ENCODE measurements at places on chromosomes 5 and 9.

DNA sequence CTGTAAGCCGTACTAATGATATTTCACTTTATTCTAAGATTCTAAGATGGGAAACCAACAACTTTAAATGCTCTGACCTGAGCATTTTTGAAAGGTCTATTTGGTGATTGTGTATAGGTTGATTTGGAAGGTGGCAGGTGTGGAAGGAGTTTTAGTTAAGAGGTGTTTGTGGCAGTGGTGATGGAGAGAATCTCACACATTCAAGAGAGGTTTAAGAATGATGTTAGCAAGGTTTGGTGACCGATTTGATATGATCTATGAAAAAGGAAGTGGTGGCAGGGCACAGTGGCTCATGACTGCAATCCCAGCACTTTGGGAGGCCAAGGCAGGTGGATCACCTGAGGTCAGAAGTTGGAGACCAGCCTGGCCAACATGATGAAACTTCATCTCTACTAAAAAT, 319.2 kb upstream of the CD180 start:
- DNase-seq: no peak

DNA sequence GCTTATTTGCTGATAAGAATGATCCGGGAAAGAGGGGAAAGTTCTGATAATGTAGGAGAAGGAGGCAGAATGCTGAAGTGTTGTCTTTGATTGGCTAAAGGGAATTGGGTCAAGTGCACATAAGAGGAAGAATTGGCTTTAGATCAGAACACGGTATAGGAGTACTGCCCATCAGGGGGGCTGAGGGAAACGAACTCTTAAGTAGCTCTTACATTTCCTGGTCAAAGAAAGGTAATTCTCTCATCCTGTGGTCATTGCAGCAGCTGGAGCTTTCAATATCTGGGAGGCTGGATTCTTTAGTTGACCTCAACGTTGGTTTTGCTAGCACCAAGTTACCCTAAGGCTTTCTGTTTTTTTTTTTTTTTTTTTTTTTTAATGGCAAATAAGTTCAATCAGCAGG, 178.7 kb upstream of the NR3C1 start:
- no peak for DNase-seq

GRCh38 chr9:69089491-69089890, 53.9 kb downstream of the FXN start:
- DNase-seq: no peak

DNA sequence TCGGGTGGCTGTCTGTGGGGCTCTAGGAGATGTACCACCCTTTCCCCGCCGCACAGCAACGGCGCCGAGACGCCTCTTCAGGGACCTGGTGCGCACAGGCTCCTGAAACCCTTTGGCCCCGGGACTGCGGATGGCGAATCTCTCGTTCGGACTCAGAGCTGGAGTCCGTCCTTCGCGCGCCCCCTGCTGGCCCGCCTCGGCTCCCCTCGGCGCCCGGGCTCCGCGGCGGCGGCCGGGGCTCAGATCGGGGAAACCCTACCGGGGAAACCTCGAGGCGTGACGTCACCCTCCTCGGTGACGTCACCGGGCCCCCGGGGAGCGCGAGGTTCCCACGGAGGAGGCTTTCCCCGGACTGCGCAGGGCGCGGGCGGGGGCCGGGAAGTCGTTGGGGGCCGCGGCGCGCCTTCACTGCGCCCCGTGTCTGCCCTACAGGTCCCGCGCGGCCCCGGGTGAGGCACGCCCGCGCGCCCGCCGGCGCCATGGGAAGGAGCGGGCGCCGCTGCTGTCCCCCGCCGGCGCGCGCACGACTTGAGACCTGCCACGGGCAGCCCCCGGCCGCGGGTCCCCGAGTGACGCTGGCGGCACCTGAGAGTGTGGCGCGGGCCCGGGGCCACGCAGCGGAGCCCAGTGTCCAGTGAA, 7.9 kb downstream of the PRR7 start:
- no peak for DNase-seq

GRCh38 chr9:136392538-136393449, 7.2 kb downstream of the SNAPC4 start:
- DNase-seq: no peak

GRCh38 chr9:99421369-99421768, 199.3 kb downstream of the SEC61B start:
- DNase-seq: no peak

- DNase-seq: no peak
Observed at GRCh38 chr5:138655530-138656190, 80.5 kb upstream of the HSPA9 start.

GRCh38 chr5:134432677-134433359, 21.1 kb upstream of the CDKN2AIPNL start:
- no peak for DNase-seq

DNA sequence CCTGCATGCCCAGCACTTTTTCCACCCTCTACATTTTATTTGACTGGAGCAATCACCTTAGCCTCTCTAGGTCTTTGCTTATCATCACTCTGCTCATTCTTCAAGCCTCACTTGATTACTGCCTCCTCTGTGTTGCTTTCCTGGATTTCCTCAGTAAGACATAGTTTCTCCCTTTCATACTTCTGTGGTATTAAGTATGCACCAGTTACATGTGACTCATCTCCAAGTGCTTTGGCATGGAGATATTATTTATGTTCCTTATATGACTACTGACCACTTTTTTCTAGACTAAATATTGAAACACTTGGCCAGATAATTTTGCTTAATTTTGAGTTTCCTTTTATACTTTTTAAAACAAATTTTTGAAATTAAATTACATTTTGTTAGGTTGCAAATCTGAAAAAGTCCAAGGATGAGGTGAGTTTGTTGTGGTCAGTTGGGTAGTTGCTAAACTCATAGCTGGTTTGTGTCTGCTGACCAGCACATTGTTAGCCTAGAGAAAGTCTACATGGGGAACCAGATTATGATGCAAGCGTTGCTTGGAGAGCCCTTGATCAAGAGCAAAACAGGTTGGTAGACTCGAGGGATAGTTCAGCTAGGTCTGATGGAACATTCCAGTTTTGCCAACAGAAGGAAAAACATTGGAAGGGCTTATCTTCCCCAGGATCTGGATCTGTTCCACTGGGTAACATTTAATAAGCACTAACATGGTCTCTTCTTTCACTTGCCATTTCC, 140.2 kb downstream of the TMC1 start:
- DNase-seq: peak; percentile 55

DNA sequence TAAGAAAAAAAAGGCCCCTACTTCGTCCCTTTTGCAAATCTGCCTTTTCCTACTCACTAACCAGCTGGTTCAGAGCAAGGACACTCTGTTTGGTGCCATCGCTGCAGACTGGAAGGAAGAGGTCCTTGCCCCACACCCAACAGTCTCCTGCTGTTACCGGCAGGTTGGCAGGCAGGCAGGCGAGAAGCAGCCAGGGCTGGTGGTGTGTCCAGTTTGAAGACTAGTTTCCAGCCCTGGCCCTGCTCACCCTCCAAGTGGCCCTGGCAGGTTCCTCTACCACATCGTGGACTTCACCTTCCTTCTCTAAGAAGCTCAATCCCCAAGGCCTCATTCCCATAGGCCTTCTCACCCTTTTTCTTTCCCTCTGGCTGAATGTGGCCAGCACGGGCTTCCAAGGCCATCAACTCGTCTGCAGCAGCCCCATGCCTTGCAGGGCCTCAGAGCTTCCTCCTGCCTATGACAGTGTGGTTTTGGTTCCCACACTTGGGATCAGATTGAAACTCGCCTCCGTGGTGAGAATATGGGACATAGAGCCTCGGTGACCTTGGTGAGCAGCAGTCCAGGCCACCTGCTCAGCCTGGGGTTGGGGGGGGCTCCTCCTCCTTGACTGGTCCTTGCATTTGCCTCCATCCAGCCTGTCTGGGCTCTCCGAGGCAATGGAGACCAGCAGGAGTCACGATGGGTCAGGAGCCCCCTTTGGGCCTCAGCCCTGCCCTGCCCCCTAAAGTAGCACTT, 22.9 kb downstream of the TGFBI start:
- DNase-seq: no peak

DNA sequence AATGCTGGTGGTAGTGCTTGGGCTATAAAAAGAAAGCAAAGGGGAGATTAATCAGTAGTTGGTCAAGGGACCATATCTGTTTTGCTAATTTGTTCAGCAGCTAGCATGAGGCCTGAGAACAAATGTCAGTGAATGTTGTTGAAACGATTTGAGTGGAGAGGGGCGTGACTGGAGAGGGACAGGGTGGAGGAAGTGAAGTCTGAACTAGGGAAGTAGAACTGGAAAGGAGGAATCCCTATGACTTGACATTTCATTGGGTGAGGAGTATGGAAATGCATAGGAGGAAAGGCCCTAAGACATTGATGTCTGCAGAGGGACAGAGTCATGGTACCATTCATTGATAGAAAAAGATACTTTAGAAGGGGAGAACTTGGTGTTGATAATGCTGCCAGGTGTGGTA, 19.7 kb downstream of the TLE4 start:
- no peak for DNase-seq

DNA sequence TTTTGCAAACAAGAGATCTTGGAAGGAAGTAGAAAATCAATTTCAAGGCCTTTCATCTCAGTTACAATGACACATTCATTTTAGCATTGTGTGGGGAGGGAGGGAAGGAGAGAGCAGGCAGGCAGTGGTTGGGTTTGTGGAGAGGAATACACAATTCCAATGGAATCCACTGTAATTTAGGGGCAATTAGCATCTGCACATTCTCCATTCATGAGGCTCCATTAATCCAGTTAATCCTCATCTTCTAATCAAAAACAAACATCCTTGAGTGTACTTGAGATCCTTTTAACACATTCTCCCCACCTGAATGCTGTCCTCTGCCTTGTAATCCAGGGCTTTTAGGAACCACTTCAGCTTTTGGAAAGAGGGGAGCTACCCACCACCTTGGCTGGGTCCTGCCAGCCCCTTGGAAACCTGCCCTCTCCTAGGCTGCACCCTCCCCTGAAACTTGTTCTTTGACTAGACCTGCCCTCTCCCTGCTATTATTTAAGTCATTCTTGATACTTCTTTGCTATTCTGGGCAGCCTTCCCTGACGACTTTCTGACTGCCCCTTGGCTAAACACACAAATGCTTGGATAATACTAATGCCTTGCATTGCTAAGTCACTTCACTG, 271.2 kb downstream of the SLIT3 start:
- no peak for DNase-seq

GRCh38 chr5:83440826-83441225, 30.7 kb upstream of the VCAN start:
- no peak for DNase-seq

GRCh38 chr9:33742519-33742918, 52.8 kb upstream of the PRSS3 start:
- no peak for DNase-seq

DNA sequence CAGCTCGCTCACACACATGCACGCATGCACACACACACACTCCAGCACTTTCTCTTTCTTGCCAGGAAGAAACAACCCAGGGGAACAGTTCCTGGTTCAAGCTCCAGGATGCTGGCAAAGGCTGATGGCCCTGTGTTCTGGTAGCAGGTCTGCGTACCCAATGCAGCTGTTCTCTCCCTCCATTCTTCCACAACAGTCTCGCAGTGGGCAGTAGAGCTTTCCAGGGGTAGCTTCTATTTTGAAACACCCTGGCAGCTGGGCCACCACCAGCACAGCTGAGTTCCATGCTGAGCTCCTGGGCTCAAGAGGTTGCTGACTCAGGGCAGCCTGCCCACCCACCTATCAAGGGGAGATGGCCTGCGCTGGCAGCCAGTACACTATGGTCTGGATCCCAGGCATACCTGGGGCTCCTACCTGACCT, 4.7 kb downstream of the VDAC1 start:
- no peak for DNase-seq
